ENCODE measurements at places on chromosomes 16 and 17.

- DNase-seq = no peak
Measured at GRCh38 chr17:546456-546855, 168.2 kb downstream of the VPS53 start.

- DNase-seq = no peak
Measured at GRCh38 chr17:2405247-2405926, 4.5 kb upstream of the MNT start.

GRCh38 chr17:27455236-27455913, 873 bp upstream of the KSR1 start:
- no peak for DNase-seq

DNA sequence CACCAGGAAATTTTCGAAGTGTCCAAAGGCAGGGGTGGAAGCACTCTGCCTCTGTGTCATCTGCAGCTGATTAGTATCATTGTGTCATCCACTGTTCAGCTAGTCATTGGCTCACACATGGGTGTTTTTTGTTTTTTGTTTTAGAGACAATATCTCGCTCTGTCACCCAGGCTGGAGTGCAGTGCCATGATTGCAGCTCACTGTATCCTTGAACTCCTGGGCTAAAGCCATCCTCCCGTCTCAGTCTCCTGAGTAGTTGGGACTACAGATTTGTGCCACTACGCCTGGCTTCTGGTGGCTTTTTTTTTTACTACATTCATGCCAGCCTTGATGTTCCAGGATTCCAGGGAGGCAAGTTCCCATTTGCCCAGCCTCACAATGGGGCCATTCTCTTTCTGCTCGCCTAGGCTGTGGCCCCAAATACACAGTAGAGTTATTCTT, 32.5 kb upstream of the MYO18A start:
- no peak for DNase-seq

DNA sequence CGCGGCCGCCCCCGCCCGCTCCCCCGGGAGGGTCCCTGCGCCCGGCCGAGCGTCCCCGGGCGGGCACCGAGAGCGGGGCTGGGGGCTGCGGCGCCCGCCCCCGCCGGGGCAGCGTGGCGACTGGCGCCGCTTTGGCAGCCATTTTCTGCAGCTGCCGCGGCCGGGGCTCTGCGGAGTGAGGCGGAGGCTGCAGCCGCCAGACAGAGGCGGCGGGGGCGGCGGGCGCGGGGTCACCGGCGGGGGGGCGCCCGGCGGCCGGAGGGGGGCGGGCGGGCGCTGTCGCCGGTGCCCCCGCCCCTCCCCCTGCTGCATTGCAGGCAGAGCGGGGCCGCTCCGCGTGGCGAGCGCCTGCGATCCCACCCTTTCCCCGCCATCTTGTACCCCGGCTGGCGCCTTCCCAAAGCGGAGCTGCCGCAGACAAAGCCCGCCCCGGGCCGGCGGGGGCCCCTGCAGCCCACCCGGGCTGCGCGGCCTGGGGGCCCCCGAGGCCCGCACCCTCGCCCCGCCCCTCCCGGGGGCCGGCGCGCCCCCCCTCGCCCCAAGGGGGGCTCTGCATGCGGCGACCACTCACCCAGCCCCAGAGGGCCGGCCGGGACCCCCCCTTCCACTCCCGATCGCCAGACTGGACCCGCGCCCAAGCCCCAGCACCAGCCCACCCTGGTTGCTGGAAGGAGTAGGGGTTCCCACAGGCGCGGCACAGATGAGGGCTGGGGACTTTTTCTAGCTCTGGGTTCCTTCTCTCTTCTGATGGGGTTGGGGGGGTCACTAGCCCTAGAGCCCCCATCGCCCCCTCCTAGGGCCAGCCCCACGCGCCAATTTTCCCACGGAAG, 16.6 kb upstream of the CBX8 start:
- DNase-seq = no peak

DNA sequence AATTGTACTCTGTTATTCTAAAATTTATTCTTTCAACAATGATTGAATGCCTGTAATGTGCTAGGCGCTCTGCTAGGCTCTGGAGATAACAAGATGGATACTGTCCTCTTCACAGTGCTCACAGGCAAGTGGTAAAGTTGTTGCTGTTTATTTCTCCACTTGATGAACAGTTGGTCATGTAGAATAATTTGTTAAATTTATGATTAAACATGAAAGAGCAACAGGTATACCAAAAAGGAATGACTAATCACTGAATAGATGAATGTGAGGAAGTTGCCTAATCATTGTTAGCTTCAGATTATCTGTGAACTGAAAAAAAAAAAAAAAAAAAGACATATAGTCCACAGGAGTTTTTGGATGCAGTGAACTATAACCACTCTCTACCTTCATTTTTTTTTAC, 62.3 kb downstream of the NFATC3 start:
- no peak for DNase-seq

DNA sequence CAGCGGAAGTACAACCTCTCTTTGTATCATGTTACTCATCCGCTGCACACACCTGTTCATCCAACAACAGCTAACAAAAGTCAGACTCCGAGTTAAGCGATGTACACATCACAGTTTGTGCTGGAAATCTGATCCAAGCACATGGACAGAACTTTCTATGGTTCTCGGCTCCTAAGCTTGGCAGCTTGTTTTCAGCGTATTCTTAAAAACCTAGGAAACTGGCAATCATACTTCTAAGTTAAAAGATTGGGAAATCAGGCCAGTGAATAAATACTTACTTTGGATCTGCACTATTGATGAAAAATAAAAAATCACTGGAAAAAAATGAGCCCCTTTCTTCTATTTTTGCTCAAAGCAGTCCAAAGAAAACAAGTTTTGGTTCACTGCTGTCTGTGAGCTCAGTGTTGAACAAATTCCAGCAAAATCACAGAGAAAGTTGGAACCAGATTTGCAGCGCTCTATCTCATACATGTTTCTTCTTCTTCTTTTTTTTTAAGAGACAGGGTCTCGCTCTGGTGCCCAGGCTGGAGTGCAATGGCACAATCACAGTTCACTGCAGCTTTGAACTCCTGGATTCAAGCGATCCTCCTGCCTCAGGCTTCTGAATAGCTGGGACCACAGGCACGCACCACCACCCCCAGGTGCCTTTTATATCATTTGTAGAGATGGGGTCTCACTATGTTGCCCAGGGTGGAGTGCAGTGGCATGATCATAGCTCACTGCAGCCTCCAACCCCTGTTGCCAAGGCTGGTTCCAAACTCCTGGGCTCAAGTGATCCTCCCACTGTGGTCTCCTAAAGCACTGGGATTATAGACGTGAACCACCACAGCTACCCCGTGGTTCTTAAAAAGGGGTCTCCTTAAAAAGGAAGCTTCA, 71.6 kb upstream of the CREBBP start:
- DNase-seq = no peak

DNA sequence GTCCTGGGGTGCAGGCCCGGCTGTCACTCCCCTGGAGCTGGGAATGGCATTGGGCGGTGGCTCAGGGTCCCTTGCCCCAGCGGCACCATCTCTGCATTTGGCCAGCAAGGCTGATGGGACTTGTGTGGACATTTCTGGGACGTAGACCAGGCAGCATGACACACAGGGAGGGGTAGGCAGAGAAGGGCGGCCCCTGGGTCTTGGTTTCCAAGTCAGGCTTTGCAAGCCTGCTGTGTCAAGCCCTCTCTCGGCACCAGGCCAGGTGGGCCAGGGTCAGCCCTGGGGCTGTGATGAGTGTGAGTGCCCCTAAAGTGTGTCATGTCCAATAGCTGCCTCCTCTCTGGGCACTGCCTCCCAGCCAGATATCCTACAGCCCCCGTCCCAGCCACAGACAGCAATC, 335.2 kb downstream of the SEC14L1 start:
- DNase-seq = no peak

Measured in stimulated activated CD4-positive, alpha-beta T cell treated with anti-CD3 and anti-CD28 coated beads, TNF-alpha, amount 100 ng/mL, for 24 hours (primary cell).